ENCODE measurements at places on chromosomes 6 and 20.

DNA sequence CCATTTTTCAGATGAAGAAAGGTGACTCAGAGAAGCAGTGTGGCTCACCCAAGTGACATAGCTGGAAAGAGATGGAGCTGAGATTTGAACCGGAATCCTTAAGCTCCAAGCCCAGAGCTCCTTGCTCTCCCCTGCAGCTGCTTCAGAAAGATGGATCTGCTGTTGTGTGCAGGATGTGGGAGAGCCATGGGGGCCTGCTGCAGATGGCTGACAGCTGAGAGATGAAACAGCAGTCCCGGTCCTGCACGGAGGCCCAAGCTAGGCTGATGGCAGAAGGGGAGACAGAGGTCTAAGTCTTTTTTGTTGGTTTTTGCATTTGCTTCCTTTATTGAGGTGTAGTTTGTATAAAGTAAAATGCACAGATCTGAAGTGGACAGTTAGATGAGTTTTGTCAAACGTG, 69.8 kb upstream of the FOXP4 start:
- no peak for DNase-seq

DNA sequence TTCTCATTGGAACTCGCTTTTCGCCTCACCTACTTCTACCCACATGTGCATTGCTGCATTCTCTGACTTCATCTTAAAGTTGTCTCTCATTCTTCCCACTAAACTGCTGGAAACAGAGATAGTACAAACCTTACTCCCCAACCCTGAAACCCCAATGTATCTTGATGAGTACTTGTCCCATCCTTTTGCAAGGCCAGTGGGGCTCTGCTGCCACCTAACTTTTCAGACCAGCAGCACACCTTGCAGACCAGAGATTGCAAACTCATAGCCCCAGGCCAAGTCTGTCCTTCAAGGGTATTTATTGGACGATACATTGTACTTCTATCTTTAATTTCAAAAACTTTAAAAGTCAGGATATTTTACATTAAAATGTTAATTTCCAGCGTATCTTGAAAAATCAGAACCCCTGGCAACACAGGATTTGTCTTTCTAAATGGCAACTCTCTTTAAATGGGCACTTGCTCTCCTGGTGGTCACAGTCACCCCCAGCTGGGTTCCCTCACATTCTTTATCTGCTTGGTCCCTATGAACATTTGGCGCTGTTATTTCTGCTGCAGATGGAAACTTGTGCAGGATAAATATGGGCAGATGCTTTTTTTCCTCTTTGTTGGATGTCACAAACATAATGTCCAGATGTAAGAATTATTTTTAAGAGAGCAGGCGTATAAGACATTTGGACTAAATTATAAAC, 83.9 kb downstream of the SOD2 start:
- peak; percentile 63 for DNase-seq

DNA sequence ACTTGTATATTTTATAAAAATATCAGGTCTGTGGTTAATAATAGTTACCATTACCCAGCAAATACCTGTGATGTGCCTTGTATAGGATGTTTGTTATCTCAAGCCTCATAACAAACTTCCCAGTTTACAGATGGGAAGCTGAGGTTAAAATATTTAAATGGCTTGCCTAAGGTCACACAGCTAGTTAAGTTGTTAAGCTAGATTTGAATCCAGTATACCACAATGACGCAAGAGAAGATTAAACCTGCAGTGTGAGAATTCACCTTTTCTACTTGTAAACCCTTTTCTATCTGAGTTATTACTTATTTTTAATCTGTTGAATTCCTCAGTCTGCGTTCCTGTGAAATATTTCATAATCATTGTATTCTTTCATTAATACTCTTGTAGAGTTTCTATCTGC, 4.9 kb downstream of the DSP start:
- DNase-seq, result no peak

DNA sequence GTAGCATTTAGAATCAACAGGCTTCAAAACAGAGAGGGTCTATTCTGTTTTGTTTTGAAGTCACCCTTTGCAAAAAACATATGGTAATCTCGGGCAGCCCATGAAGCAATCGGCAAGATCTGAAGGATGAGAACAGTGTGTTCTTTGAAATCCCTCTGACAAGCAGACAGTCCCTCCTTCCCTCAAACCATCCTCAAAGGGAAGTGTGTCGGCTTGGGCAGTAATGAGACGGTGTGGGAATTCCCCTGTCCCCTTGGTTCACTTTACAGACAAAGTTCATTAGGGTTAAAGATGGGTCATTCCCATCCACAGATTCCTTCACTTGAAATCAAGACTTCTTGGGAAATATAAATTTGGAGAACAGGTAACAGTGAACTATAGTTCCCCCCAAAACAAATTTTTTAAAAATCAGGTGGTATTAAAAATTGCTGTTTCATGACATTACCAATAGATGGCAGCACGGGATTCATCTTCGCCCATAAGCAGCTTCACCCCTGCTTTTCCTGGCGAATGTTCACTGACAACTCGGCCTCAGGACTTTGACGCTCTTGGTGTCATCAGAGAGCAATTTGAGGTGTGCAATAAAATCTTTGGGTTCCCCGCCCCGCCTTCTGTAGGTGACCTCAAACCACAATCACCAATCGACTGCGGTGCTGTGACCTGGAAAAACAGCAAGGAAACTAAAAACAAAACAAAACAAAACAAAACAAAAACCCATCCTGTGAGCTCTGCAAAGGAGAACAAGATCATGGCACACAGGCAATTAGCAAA, 159.3 kb upstream of the TNFAIP3 start:
- DNase-seq, result peak; percentile 63

- no peak for DNase-seq
Measured at GRCh38 chr6:170143401-170144150, 147.3 kb downstream of the DLL1 start.

DNA sequence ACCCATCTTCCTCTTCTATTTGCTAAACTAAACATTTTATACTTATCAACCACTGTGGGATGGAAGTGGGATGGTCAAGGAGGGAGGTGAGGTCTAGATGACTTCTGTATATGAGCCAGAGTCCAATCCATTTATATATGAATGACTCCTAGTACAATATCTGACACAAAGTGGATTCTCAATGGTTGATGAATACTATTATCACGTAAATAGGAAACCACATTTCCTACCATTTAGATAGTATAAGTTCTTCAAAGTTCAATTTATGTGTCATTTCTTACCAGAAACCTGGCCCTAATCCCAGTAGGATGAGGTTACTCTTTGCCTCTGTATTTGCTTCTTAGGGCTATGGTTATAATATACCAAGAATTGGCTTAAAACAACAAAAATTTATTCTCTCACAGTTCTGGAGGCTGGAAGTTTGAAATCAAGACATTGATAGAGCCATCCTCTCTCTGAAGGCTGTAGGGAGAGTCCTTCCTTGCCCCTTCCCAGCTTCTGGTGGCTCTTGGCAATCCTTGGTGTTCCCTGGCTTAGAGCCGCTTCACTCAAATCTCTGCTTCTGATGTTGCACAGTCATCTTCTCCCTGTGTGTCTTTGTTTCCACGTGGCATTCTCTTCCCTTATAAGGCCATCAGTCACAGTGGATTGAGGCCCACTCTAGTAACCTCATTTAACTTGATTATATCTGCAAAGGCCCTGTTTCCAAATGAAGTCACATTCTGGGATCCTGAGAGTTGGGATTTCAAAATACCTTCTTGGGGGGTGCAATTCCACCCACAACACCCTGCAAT, 41.0 kb upstream of the RAB23 start:
- DNase-seq, result no peak

DNA sequence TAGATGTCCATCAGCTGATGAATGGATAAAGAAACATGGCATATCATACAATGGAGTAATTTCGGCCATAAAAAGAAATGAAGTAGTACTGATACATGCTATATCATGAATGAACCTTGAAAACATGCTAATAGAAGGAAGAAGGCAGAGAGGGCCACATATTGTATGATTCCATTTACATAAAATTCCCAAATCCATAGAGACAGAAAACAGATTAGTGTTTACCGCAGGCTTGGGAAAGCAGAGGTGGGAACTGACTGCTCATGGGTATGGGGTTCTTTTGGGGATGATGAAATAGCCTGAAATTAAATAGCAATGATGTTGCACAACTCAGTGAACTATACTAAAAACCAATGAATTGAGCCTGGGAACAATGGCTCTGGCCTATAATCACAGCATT, 58.3 kb downstream of the SERAC1 start:
- DNase-seq, result no peak

- no peak for DNase-seq
Measured at GRCh38 chr20:44827401-44827800, 17.1 kb upstream of the RIMS4 start.

DNA sequence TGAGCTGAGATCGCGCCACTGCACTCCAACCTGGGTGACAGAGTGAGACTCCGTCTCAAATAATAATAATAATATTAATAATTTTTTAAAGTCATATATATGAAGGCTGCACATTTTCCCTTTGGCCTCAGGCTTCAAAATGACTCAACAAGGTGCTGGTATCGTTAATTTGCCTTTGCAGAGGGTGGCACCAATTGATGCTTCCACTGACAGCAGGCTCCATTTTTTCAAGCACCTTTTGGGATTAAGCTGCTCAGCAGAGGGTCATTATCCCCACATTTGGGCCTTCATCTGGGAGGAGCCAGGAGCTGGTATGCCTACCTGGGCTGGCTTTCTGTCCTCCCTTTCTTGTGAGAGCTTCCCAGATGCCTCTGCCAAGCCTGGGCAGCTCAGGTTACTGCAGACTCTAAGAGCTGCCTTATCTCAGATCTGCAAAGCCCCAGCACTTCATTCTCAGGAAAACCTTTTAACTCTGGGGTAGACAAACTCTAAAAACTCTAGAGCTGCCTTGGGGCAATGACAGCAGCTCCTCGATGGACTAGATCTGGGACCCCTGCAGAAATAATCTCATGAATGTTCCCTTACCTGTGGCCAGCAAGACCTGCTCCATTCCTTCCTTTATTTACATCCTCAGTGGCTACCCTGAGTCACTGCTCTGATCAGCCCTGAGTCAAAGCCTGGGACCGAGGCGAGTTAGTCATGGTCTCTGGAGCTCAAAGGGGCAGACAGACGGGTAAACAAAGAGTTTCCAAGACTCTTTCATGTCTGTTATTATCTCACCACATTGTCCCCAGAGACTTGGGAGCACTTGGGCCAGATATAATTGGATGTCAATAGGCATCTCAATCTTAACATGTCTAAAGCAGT, 80.0 kb upstream of the EYA2 start:
- no peak for DNase-seq

DNA sequence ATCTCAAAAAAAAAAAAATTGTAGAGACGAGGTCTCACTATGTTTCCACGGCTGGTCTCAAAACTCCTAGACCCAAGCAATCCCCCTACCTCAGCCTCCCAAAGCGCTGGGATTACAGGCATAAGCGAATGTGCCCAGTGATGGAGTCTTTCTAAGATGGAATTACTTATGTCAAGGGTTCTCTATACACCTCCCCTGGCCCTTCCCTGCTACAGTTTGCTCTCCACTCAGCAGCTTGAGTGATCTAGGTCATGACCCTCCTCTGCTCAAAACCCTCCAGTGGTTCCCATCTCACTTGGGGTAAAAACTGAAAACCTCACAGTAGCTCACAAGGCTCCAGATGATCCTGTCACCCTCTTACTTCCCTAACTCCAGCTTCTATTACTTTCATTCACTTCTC, 1.8 kb upstream of the DNPH1 start:
- DNase-seq, result no peak

GRCh38 chr20:49641683-49642656, 71.7 kb downstream of the B4GALT5 start:
- DNase-seq, result no peak

GRCh38 chr6:150981095-150981494, 115.6 kb downstream of the MTHFD1L start:
- DNase-seq, result peak; percentile 65

GRCh38 chr20:40265825-40266533, 423.1 kb downstream of the MAFB start:
- DNase-seq, result no peak

DNA sequence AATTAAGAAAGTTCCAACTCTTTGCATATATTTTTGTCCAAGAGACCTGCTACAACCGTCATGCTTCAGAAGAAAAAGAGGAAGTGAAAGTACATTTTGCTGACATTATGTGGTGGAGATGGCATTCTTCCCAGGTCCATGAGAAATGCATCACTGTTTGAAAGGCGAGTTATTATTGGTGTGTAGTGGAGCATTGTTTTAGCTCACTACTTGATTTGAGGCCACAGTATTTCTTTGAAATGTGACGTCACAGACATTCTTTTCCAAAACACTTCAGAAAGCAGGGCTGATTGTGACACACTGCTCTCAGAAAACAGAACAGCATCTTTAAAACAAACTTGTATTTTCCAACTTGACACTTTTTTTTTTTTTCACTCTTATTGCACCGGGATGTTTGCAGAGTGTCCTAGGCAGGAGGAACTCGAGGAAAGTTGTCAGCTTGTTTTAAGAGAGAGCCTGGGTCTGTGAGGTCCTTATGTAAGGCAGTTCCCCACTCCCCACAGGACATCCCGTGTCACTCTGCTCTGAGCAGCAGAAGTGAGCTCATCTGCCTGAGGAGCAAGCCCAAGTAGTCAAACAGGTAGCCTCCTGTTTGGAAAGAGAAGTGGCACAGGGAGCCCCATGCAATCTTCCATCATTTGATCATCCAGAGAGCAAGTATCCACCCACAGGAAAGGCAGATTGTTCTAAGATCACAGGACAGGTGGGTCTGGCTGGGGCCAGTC, 1.1 kb downstream of the SPTLC3 start:
- DNase-seq, result peak; percentile 59

- no peak for DNase-seq
Measured at GRCh38 chr6:157046776-157047175, 269.6 kb downstream of the ARID1B start.

- no peak for DNase-seq
Measured at GRCh38 chr6:30769853-30770524, 25.6 kb upstream of the IER3 start.
